Activated CD8-positive, alpha-beta memory T cell treated with anti-CD3 and anti-CD28 coated beads for 4 hours (primary cell): ENCODE measurements at places on chromosomes 4 and X.

GRCh38 chr4:8279321-8280157 lies 10.0 kb downstream of the HTRA3 start:
- DNase-seq: no peak

GRCh38 chrX:115058276-115058675 lies 40.9 kb upstream of the IL13RA2 start:
- DNase-seq: no peak

- DNase-seq: no peak
Observed at GRCh38 chr4:88429401-88429800, 27.5 kb upstream of the HERC5 start.

DNA sequence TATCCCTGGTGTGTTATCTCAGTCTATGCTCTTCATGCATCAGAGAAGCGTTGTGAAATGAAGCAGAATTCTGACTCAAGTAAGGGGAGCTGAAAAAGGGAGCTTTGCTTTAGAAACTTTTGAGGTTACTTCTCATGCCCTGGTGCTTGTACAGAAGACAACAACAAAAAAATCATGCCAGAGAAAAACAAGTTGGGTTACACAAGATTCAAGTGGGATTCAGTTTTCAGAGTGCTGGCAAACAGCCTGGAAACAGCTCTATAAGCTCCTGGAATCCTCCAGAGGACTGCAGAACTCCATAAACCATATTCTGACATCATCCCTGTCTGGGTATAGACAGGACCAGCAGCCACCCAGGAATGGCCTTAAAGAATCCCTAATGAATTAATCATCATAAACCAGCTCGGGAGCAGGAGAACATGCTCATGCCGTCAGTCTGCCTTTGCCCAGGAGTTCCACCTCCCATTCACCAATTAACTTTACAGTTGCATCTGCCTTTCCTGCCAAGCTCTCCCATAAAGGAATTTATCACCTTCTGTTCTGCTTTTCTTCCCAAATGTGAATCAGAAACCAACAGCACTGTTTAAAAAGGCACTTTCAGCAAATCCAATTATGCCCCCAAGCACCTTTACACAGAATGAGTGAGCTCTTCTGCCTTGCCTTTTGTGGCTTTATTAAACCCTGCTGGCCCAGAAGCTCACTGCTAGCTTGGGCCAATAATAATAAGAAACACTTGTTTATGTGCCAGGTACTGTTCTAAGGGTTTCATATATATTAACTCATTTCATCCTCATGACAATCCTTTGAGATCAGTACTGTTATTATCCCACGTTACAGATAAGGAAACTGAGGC lies 54.5 kb upstream of the FBXW7 start:
- DNase-seq: no peak

DNA sequence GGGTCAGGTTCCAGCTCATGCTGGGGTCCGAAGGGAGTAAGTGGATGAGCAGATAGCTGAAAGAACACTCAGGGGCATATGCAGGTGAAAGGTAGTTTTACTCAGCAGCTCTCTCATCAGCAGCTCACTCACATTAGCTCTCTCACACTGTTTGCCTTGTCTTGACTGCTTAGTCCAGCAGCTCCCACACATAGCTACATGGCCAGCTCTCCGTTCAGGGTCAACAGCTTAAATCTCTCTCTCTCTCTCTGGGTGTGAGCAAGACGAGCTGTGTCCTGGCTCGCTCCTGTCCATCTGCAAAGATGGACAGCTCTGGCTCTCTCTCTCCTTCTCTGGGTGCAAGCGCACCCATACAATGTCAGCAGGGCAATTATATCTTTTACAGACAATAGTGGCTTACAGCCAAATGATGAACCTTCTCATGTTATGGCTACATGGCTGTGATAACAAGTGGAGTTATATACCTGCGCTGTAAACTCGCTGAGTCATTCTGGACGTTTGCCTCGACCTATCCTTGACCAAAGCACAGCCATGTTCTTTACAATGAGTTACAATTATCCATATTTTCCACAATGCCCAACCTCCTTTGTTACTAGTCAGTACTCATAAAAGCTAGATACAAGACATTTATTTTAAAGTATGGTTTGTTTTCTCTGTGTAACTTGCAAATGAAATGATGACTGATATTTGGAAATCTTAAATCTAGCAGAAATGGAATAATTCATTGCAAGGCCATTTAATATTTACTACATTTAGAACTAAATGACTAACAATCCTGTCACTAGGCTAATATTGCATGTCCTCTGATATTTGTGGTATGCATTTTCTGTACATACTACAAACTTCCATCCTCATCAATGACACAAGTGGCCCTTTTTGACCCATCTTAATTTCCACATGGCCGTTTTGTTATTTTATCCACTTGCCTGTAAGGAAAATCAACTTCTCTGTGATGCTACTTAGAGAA lies 9.3 kb downstream of the PAPSS1 start:
- no peak for DNase-seq

DNA sequence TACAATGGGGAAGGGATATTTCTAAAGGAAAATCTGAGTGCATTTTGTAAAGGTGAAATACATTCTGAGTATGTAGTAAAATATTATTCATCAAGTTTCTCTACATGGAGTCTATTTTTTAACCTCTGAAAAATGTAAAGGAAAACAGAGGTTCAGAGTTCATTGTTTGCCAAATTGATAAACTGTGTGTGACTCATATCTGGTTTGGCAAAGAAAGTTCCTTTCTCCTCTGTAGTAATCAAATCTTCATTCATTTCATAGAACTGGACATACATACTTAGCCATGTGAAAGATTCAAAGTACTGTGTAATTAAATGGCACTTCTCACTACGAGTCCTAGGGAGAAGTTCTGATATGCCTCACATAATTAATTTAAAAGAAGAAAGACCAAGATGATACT lies 61.6 kb downstream of the HPGD start:
- no peak for DNase-seq

GRCh38 chrX:40094900-40095582 lies 2.7 kb downstream of the BCOR start:
- no peak for DNase-seq

DNA sequence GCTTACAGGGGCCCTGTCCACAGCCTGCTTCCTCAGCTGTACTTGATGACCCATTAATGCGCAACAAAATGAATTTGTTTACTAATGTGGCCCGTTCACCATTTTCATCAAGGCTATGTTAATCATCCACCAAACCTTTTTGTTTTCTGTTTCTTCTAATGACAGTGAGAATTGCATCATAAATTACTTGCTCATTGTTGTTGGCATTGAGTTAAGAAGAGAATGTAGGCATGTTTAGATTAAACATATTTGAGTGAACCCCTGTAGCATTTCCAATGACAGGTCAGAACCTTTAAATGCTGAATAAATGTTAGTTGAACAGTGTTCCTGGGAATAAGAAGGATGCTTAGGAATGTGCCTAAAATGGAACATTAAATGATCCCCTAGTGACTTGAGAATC lies 183.4 kb downstream of the SPRY1 start:
- DNase-seq: no peak

GRCh38 chr4:176601124-176601523 lies 191.6 kb downstream of the VEGFC start:
- no peak for DNase-seq

DNA sequence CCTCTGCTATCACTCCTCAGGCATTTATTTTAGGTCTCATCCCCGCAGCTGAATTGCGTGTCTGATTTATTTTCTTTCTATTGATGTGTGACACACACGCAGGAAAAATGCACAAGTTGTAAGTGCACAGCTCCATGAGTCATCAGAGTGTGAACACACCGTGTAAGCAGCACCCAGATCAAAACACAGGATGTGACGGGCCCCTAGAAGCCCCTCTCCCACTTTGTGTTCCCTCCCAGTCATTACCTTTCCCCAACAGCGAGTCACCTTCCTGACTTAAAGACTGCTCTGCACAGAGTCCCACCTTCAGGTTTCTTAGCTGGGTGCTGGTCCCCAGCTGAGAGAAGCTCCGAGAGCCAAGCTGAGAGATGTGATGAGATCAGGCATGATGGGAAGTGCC lies 436.7 kb downstream of the MID1IP1 start:
- DNase-seq: no peak

- no peak for DNase-seq
Observed at GRCh38 chr4:55055529-55055928, 69.9 kb downstream of the KDR start.

DNA sequence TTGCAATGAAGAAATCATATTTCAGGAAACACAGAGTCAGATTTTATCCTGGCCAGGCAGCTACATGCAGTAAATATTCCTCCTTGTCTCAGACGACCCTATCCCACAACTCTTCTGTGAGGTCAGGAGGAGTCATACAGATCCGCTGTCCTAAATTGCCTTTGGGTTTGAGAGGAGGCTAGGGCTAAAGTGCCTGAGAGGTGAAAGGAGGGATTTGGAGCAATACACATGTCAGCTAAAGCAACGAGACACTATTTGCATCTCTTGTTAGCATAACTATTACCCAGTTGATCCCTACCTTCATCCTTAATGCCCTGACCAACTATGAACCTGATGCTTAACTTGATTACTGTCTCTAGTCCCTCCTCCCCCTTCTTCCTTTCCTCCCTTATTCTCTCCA lies 98.6 kb downstream of the TBC1D19 start:
- no peak for DNase-seq

- no peak for DNase-seq
Observed at GRCh38 chrX:123909523-123909922, 49.7 kb downstream of the XIAP start.

GRCh38 chr4:187541666-187542065 lies 453.9 kb upstream of the ZFP42 start:
- DNase-seq: no peak

DNA sequence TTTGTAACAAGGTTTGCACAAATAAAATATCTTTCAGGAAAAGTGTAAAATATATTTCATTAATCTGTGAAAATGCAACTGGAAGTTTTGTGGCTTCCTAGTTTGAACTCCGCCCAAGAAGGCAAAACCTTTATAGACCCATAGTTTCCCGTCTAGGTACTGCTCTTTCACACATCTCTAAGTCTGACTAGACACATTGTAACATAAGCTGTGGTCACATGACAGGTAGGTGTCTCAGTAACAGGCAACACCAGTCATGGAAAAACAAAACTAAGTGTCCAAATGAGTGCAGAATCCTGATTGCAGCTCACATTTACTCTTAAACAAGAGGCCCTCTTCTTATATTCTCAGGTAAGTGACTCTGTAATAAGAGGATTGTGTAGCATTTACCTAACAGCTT lies 55.6 kb downstream of the SNCA start:
- DNase-seq: no peak

DNA sequence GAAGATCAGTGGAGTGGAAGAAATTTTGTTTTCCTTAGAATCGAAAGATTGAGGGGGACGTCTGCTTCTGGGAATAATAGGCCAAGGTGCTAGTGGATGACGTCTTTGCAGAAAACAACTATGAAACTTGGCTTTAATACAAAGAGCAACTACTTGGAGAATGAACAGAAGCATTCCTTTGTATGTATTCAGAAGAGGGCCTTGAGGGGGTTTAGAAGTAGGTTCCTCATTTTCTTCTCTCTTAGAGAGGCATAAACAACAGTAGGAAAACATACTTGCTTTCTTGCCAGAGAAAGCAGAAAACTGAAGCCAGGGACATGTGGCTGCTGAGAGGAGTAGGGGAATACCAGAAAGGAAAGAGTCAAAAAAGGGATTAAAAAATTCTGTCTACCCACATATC lies 167.8 kb downstream of the ZNF330 start:
- DNase-seq: no peak

DNA sequence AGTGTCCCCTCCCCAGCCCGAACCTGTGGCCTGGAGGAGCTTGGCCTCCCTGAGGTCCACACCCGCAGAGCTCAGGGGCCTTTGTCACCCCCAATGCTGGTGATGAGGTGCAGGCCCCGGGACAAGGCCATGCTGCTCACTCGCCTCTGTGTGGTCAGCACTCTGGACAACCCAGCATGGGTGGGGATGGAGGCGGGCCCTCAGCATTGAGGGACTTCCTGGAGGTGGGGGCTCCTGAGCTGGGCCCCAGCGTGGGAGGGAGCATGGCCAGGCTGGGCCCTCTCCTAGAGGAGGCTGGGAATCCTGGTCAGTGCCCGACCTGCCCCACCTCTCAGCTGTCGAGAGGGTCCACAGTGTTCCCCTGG lies 30.6 kb downstream of the TACC3 start:
- no peak for DNase-seq

GRCh38 chr4:53013873-53014775 lies 152.0 kb downstream of the RASL11B start:
- DNase-seq: no peak

DNA sequence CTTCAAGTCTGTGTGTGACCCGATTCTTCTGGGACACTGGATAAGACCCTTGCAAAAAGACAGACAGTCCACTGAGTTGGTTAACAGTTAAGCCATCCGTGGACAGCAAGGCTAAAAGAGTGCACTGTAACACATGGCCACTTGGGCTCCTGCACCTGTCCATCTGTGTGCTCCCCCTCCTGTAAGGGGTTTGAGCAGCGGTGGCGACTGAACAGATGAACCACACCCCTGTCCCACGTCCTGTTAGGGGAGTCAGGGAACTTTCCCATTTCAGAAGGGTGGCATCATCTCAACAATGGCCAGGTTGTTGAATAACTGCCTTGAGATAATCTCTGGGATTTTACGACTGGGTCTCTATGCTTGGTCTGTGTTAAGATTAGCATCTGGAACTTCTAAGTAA lies 178.6 kb downstream of the GRXCR1 start:
- DNase-seq: no peak

DNA sequence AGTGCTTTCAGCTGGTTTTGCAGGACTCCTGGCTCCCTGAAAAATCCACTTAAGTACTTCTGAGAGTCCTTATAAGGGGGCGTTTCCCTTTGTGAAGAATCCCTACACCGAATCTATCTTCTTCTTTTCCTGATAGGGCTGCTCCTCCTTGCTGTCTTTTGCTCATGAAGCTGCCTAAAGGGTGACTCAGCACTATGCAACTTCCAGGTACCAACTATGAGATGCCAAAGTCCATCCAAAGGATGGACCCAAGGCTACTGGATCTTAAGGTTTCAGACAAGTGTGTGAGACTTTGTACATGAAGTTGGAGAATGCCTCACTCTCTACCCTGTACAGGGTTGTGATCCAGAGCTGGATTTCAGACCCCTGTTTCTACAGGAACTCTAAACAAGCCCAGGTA lies 485.0 kb upstream of the FAT1 start:
- DNase-seq: no peak

- DNase-seq: no peak
Observed at GRCh38 chr4:176970853-176971252, 178.1 kb upstream of the VEGFC start.

DNA sequence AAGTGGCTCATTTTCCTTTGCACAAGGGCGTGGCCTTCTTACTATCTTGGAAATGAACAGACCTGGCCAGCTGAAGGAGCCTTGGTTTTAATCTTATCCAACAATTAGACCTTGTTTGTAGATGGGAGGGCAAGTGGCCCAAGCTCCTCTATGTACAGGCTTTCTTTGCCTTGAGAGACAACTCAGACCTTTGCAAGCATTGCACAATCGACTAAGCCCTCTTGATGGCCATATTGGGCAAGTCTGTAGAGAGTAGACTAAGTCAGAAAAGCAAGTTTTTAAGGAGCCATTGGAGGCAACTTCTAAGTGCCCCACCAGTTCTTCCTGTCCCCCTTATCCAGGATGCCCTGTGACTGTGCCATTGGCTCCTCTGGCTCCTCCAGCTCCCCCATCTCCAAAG lies 7.0 kb upstream of the NAF1 start:
- no peak for DNase-seq

GRCh38 chr4:113146876-113147358 lies 97.5 kb downstream of the ANK2 start:
- DNase-seq: no peak
